NCI-H460 (cell line): ENCODE measurements at places on chromosomes 11 and 22. TPM values are rescaled to one million over a fixed set of nuclear protein-coding genes. Genes with fewer than 3 reads are reported as not detected.

The NPAS4 gene
- not detected in 2 replicates for total RNA-seq

The DCHS1 gene
- 0.07 and 0.14 TPM in 2 replicates for total RNA-seq

The CRYBA4 gene
- total RNA-seq: not detected in 2 replicates

The MPPED2 gene
- not detected in 2 replicates for total RNA-seq

GRCh38 chr11:134398644-134399292 is 13.3 kb downstream of the B3GAT1 start:
- DNase-seq: no peak

GRCh38 chr11:98589967-98590366 is 430.8 kb upstream of the CNTN5 start:
- no peak for DNase-seq

GRCh38 chr11:128409476-128409875 is 177.9 kb downstream of the ETS1 start:
- DNase-seq: no peak

DNA sequence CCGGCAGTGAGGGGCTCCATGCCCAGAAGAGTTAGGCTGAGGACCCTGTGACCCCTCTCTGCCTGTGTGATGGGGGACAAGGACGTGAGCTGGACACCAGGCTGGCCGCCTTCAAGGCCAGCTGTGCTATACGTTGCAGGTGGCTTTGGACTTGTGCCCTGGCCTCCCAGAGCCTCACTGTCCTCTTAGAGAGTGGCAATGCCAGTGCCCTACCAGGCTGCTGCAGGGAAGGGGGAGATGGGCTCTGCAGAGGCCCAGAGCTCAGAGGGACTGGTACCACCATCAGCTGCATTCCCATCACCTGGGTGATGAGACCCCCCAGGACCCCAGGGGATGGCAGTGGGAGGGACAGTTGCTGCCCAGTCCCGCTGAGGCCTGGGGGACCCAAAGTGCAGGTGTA is 90.4 kb upstream of the SHISAL1 start:
- no peak for DNase-seq

- no peak for DNase-seq
Measured at GRCh38 chr11:104078245-104078644, 41.8 kb downstream of the DDI1 start.

- DNase-seq: no peak
Measured at GRCh38 chr11:29750392-29750791, 266.4 kb downstream of the KCNA4 start.

- DNase-seq: no peak
Measured at GRCh38 chr22:27798511-27799014, 3.0 kb downstream of the MN1 start.

DNA sequence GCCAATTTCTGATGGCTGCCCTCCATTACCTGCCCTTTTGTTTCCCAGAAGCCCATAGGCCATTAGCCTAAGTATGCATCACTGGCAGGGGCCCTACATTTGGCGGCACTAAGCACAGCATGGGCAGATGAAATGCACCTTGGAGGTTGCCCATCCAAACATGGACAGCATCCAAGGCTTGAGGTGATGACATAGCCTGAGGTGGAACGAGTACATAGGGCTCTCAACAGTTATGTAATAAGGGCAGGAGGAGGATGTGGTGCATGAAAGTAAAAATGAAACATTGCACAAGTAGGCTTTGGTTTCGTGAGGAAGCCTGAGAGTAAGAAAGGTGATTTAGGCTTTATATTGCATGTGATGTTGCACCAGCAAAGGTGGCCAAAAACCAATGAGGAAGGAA is 148.1 kb downstream of the FAM76B start:
- no peak for DNase-seq

- no peak for DNase-seq
Measured at GRCh38 chr11:128469220-128469619, 118.1 kb downstream of the ETS1 start.
